ENCODE measurements at places on chromosomes 5 and 9.

- DNase-seq, result no peak
Measured at GRCh38 chr5:135439231-135440205, 7.6 kb downstream of the DCANP1 start.

GRCh38 chr9:129275626-129276247 lies 97.7 kb upstream of the IER5L start:
- no peak for DNase-seq

GRCh38 chr9:93801120-93801519 lies 154.0 kb downstream of the BARX1 start:
- no peak for DNase-seq

DNA sequence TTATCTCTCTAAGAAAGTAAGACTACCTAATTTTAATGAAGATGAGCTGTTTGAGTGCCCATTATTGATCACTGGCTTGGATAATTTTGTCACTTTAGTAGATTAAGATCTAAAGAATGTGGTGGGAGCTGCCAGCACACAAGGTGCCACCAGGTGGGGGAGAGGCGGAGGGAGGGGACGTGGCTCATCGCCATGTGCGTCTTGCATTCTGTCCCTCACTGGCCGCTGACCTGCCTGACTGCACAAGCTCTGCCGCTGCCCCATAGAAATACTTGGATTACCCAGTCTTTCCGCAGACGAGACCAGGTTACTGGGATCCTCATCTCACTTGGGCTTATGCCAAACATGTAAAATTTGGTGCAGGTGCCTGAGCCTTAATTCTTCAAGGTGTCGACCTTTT lies 37.6 kb downstream of the RHOBTB3 start:
- DNase-seq, result no peak

GRCh38 chr5:3852161-3852916 lies 256.7 kb downstream of the IRX1 start:
- no peak for DNase-seq

DNA sequence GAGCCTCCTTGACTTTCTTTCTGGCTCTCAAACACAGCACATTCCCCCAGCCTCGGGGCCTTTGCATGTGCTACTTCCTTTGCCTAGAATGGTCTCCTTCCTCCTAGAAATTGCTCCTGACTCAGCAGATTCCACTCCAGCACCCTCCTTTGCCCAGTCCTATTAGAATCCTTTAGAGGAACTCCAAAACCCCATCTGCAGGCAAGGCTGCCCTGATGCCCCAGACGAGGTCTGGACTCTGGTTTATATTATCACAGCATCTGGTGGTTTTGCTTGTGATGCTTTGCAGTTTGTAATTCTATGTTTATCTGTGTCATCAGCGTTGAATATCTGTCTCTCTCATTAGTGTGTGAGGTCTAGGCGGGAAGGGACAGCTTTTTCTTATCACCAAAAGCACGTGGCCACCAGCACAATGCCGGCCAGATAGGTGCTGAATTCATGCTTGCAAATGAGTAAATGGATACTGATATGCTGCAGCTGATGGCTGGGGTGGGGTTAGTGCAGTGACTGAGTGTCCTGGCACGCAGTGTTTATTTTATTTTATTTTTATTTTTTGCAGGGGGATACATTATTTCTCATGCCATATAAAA lies 30.0 kb upstream of the ANKH start:
- no peak for DNase-seq

- DNase-seq, result no peak
Measured at GRCh38 chr9:126531035-126531571, 82.6 kb upstream of the LMX1B start.

DNA sequence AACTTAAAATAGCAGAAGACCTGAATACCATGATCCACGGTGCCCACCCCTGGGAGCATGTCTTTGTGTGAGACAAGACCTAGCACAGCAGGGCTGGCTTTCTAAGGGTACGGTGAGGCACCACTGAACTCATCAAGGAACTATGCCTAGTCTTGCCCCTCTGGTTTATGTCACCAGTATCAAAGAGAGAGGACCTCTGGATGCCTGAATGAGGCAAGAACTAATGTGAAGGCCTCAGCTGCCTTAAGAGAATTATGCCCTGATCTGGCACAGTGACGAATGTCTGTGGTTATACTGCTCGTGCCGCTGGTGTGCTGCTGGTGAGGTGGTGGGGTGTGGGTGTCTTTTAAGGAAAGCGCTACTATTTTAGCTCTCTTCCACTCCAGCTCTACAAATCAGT lies 23.0 kb downstream of the NREP start:
- no peak for DNase-seq
